ENCODE measurements at places on chromosomes 3 and 15.

DNA sequence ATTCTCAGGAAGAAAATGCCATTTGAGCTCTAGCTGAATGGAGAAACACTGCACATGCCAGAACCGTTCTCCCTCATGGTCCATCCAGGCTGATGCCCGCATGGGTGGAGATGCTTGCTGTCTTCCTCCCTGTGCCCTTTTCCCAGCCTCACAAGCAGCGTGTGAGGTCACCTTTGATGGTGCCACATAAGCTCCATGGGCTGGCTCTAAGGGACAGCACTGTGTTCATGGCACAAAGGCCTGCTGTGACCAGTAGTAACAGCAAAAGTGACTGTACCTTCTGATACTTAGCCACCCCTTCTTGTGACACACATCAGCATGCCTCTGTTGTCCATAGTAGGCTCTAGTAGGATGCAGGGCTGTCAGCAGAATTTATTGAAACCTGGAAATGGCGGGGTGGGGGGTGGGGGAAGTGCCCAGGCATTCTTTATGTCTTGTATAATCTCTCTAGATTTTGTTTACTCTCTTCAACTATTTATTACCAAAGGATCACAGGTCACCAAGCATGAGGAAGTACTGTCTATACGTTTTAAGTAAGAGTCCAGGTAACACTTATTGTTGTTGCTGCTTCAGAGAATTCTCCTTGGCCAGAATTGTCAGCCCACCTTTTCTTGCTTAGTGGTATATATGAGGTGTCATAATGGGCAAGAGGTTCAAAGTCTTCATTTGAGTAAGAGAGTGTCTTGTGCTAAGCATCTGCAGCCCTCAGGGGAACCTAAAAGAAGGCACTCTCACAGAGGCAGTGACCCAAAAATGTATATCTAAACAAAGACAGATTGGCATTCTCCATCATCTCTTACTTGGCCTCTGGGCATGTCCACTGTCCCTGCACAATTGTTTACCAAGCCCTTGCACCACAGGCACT, 56.5 kb downstream of the RAB7A start:
- no peak for DNase-seq

- no peak for DNase-seq
These were observed 190.6 kb downstream of the CNTN3 start for GRCh38 chr3:74423867-74424266.

DNA sequence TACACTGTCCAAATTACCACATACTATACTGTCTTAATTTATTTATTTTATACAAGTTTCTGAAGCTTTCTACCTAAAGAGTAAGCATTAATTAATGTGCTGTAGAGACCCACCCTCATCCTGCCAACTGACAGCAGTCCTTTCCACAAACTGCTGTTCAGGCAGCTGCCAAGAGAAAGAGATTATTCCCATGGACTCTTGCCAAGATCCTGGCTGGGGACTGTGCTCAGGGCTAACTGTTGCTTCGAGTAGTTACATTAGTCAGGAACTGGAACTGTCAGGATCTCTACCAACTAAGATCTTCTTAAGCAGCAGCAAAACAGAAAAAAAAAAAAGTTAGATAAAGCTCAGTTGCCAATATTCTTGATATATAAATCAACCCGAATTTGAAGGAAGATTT, 398.8 kb downstream of the MECOM start:
- DNase-seq, result no peak

GRCh38 chr3:50587373-50587772, 18.1 kb downstream of the HEMK1 start:
- no peak for DNase-seq

DNA sequence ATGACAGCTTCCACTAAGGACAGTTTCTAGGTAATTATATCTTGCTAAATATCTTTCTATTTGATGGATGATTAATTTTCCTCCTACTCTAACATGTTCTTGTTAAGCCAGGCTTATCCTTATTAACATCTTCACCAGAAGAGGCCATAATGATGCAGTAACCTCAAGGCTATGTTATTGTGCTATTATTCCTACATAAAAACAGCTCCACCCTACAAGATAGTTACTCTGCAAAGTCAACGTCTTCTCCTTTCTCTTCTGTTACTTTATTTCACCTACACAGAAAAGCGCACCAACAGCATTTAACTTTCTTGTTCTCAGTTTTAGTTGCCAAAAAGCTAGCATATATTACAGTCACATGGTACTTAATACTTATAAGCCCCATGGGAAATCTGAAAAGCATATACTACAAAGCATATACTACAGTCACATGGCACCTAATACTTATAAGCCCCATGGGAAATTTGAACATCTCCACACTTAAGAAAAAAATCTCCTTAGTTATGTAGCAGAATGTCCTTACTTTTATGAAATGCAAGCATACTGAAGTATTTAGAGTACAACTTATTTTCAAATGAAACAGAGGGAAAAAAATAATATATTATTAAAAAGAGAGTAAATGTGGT, 13.4 kb downstream of the ADAM10 start:
- DNase-seq, result no peak

DNA sequence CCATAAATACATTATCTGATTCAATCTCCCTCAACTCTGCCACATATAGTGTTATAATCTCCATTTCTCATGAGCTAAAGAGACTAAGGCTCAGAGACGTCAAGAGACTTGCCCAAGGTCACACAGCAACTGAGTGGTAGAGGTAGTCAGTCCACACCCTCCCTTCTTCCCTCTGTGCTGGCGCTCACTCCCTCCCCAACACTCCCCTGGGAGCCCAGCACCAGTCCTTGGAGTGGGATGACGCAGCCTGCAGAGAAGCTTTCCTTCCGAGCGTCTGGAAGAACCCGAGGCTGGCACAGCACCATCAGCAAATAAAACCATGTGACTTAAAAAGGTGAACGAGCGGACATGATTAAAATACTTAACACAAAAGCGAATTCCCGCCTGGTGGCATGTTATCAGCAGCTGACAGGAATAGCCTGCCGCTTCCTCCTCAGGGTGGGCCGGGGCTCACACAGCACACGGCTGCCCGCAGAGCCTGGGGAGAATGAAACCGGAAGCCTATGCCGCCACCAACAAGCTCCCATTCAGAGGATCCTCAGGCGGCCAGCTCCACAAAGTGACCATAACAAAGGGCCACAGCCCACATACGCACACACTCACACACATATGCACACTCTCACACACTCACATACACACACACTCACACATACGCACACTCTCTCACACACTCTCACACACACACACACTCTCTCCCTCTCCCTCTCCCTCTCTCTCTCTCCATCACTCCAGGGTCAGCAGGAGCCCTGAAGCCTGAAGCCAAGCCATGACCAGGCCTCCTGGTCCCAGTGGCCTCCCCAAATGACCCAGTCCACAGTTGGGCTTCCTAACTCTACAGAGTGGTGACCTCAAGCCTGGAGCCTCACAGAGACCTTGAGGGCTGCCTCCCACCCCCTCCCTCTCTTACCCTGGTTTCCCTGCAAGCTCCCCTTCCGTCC, 120.5 kb downstream of the XXYLT1 start:
- no peak for DNase-seq

DNA sequence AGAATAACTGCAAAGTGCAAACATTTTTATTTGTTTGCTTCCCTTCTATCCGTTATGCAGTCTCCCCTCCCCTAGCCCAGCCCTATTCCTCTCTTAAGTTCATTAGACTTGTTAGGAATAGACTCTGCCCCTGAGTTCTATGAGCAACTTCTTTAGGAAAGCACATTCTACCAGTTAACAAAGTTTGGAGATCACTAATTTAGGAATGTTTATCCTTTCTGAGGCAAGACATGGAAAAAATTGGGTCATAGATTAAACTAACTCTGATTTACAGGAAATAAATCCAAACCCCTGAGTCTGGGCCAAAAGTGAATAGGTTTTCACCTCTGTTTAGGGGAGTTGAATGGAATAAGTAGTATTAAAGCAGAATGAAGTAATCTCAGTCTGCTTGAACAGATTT, 34.4 kb downstream of the C3orf80 start:
- no peak for DNase-seq

DNA sequence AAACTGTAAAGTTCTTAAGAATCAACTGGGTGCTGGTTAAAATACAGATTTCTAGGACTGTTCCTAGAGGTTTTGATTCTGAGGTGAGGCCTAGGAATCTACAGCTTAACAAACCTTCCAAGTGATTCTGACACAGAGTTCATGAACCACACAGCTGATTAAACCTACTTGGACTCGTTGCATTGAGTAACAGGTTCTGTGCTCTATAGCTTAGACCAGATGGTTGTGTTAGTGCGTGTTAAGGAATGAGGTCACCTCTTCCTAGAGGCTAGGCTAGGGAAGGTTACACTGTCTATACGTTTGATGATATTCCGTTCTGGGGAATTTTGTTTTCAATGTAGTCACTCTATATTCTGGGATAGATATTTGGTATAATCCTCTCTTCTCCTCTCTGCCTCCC, 21.9 kb downstream of the EID1 start:
- no peak for DNase-seq

DNA sequence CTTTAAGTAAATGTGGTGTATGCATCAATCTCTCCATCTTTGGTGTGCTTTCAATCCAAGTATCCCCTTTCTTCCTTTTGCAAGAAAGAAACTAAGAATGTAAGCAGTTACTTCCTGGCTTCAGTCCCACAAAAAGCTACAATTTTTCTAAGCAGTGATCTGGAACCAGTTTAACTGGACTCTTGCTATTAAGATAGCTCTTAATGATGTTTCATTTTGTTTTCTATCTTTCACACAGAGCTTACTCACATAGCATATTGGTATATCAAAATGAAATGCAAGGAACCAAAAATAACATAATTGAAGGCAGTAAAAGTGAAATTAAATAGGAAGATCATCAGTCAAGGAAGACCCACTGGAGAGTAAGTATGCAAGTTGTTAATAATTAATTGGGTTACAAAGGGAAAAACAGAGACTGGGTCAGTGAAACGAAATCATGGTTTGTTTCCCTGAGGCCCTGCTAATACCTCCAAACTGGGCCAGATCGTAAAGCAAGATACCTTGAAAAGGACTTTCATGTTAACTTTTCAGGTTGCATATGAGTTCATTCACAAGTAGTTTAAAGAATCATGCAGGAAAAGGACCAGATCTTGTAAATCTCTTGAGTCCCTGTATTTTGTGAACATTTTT, 41.9 kb downstream of the GPR160 start:
- DNase-seq, result no peak

GRCh38 chr3:50102558-50102957, 13.8 kb downstream of the RBM5 start:
- no peak for DNase-seq

- no peak for DNase-seq
These were observed 85.6 kb downstream of the IGF2BP2 start for GRCh38 chr3:185739264-185739701.

- no peak for DNase-seq
These were observed 493.3 kb downstream of the FOXP1 start for GRCh38 chr3:71090207-71090606.

DNA sequence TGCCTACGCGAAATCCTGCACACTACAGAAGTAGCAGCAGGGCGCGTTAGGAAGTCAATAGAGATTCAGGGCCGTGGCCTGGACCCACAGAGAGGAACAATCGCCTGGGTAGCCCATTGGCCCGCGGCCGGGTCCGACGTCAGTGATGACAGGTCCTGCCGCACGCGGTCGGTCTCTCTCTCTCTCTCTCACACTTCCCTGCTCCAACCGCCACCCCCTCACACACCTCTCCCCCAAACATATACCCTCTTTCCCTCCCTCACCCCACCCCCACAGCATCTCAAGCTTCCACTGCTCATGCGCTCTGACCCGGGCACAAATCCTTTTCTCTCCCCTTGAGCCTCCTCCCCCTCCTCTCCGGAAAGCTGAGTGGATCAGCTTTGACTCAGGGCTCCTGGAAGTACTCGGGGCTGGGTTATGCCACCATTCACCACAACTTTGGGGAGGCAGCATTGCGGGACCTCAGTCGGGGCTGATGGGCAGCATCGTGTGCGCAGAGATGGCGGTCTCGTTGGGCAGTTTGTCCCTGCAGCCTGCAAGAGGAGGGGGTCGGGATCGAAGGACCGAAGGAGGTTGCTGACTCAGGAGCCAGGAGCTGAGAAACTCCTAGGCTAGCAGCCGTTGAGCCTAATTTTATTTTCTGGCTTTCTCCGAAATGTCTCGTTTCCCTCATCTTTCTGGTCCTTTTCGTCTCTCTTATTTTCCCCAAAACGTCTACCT, 9.0 kb downstream of the ZIC4 start:
- no peak for DNase-seq

DNA sequence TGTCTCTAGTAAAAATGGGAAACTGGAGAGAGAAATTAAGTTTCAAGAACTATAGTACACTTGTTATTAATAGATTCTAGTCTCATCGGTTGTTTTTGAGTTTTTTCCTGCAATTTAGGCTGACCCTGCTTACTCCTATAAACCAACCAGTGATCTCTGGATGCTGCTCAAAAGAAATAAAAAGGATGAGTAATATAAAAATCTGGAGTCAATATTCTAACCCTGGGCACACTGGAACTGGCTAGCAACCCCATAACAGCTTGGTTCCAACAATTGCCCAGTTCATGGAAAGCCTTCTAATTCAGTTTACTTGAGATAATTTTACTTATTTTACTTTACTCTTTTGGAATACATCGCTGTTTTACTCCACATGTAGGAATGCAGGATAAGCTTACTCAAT, 211.6 kb downstream of the GBE1 start:
- DNase-seq, result no peak

- DNase-seq, result no peak
These were observed 40.5 kb upstream of the CORO2B start for GRCh38 chr15:68538311-68538710.

GRCh38 chr3:105502333-105502732, 135.6 kb downstream of the ALCAM start:
- no peak for DNase-seq

GRCh38 chr3:99789011-99789721, 28.5 kb upstream of the CMSS1 start:
- no peak for DNase-seq

DNA sequence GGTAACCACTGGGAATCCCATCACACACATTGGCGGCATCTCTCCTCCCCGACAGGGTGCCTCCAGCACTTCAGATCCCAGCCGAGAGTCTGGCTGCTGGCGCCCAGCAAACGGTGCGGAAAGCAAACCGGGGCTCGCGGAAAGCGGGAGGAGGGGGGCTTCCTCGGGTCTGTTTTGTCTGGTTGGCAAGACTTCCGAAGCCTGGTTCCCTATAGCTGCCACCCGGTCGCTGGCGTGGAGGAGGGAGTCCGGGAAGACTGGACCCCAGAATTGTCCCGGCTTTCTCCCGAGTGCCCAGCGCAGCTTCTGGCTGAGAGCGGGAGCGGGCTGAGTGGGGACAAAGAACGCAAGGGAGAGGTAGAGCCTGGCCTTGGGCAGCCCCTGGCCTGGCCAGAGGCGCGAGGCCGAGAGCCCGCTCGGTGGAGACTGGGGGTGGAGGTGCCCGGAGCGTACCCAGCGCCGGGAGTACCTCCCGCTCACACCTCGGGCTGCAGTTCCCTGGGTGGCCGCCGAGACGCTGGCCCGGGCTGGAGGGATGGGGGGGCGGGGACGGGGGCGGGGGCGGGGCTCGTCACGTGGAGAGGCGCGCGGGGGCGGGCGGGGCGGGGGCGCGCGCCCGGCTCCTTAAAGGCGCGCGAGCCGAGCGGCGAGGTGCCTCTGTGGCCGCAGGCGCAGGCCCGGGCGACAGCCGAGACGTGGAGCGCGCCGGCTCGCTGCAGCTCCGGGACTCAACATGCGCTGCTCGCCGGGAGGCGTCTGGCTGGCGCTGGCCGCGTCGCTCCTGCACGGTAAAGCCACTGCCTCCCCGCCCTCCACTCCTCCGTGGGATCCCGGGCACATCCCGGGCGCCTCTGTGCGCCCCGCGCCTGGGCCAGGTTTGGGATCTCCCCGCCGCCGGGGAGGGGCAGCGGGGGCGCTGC, at the start of gene CHRNA7:
Gene CHRNA7, plus strand, starts transcription at position 654 of the 920 bp plus-strand sequence. Its CDS starts 80 bp downstream, at position 734.
- no peak for DNase-seq

- no peak for DNase-seq
These were observed 110.8 kb downstream of the MFSD1 start for GRCh38 chr3:158912621-158913020.

- no peak for DNase-seq
These were observed 762.7 kb upstream of the CFAP20DC start for GRCh38 chr3:59812237-59813147.

Measured in esophagus squamous epithelium (tissue), 5 donors.